ENCODE measurements at places on chromosomes 3 and 15.

- no peak for DNase-seq
Measured at GRCh38 chr15:42498212-42499068, 3.0 kb downstream of the SNAP23 start.

DNA sequence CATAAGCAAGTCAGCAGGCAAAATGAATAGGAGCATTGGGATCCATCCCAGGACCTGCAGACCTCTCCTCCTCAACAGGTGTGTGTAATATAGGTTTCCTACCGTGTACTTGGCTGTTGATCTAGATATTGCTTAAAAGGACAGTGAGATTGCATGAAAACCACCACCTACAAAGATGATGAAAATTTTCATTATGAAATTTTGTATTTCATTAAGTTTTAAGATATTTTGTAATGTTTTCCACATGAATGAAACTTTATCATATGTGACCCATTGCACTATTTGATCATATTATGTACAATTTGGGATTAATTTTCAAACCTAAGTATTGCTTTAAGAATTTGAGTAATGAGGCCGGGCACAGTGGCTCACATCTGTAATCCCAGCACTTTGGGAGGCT is 94.3 kb upstream of the TRPM1 start:
- no peak for DNase-seq

DNA sequence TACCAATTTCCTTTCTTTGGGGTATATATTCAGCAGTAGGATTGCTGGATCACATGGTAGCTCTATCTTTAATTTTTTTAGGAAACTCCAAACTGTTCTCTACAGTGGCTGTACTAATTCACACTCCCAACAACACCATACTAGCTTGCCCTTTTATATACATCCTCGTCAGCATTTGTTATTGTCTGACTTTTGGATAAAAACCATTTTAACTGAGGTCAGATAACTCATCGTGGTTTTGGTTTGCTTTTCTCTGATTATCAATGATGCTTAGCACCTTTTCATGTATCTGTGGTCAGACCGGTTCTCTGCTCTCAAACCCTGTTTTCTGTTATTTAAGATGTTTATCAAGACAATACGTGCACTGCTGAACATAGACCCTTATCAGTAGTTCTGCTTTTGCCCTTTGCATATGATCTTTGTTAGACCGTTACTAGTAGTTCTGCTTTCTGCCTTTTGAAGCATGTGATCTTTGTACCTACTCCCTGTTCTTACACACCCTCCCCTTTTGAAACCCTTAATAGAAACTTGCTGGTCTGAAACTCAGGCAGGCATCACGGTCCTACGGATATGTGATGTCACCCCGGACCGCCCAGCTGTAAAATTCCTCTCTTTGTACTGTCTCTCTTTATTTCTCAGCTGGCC is 474.3 kb downstream of the RSL24D1 start:
- DNase-seq: no peak

DNA sequence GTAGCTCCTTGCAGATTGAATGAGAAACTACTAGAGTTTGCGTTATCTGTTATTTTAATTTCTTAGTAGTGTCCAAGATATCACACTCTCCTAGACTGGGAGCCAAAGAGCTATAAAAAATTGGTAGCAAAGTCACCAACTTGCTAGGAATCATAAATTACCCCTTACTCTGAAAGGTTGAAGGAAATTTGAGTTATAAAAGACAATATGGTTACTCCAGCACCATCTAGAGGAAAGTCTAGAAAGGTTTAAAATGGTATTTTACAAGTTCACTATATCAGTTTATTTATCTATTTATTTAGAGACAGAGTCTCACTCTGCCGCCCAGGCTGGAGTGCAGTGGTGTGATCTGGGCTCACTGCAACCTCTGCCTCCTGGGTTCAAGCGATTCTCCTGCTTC is 121.6 kb downstream of the RBPMS2 start:
- DNase-seq: no peak

DNA sequence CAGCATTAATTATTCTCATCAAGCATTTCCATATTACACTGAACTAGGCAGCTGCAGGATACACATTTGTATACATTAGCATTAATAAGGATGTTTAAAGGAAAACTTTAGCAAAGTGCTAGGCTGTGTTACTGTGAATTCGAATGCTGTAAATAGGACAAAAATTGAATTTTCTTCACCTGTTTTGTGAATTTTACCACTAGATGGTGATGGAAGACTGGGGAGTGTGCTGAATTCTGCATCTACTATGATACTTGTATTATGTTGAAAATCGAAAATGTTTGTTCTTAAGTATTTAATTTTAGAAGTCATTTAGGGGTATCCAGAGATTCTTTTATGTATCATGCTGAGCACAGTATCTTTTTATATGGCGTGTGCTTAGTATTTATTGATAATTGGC is 12.3 kb upstream of the P2RY14 start:
- DNase-seq: no peak

DNA sequence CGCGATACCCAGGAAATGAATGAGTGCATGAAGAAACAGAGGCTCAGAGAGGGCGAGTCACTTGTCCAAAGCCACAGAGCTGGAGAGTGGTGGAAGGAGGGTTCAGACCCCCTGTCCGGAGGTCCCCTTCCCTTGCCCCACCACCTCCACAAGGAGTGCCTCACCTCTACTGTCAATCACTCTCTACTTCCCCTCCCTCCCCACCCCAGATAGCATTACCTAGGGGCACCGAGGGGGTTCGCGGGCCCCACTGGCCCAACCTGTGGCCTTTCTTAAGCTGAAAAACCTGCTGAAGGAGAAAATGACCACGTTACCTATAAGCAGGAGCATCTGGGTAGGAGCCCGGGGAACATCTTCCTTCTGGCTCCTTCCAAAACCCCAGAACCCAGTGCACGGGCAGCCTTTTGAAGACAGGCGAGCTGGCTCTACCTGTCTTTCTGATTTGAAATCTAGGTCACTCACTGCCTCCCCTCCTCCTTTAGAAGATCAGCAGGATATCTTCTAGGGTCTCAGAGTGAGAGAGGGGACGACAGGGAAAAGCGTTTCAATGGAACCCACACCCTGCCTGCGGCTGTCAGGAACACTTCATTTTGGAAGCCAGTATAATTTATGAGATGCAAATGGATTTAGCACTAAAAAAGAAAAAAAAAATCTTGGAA is 89.9 kb upstream of the MEF2A start:
- DNase-seq: no peak

- no peak for DNase-seq
Measured at GRCh38 chr3:155663467-155664212, 81.2 kb downstream of the PLCH1 start.

GRCh38 chr15:93501946-93502345 is 412.9 kb upstream of the RGMA start:
- no peak for DNase-seq

DNA sequence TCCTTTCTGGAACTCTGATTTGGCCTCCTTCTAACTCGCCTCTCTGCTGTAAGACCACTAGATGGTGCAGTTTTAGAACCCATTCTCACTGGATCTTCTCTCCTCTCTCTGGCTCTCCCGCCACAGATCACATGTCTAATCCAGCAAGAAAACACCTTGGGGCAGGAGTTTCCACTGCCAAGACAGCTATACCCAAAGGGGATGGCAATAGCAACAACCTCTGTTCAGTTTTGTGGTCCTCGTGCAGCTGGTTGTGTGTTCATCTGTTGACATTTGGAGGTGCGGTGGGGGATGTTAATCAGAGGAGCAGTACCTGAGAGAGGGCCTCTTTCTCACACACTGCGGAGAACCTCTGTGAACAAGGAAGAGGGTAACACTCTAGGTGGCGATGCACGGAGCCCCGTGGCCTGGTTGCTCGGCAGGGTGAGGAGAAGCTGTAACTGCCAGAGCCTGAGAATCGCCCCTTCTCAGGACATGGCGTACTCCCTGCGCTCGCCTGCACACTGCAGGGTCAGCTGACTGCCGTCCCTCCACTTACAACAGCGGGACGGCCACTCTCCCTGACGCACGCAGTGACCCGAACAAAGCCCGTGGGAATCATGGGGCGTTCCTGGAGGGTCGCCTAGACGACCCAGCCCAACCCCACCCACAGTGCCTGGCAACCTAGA is at the start of gene TEX55:
Gene TEX55 (plus strand): TSS at position 666 of the 668 bp plus-strand sequence. CDS start 25 bp downstream, outside the sequence.
- DNase-seq: no peak

DNA sequence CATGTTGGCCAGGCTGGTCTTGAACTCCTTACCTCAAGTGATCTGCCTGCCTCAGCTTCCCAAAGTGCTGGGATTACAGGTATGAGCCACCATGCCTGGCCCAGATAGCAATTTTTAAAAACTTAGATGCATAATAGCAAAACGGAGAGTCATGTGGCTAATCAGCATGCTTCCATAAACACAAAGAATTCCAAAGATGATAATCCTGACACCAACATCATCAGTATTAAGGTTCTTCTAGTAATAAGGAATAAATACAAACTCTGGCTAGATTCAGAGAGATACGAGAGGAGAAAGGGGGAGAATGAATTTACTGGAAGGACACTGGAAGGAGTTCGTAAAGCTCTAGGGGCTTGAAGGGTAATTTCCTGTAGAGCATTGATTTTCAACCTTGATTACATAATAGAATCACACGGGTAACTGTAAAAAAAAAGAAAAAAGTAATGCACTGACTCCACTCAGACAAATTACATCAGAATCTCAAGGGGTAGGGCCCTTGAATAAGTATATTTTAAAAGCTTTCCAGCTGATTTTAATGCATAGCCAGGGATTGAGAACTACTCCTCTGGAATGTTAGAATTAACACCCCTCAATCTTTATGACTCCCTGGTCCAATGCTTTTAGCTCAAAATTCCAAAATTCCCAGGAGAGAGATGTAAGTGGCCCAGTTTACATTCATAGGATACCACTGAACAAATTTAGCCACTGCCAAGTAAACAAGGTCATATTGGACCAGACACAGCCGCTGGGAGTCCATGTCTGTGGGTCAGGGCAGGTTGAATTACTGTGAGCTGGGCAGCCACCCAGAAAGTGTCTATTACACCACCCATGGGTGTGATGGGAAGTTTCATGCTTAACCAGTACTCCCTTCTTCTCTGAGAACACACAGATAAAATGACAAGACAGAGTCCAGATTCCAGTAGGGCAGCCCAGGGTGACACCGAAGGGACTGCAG is 243.9 kb downstream of the TBL1XR1 start:
- no peak for DNase-seq

GRCh38 chr3:16877505-16877904 is 7.2 kb upstream of the PLCL2 start:
- DNase-seq: no peak

- no peak for DNase-seq
Measured at GRCh38 chr3:113825090-113825489, 13.5 kb upstream of the GRAMD1C start.

- no peak for DNase-seq
Measured at GRCh38 chr15:79311901-79312553, 1.1 kb downstream of the TMED3 start.

DNA sequence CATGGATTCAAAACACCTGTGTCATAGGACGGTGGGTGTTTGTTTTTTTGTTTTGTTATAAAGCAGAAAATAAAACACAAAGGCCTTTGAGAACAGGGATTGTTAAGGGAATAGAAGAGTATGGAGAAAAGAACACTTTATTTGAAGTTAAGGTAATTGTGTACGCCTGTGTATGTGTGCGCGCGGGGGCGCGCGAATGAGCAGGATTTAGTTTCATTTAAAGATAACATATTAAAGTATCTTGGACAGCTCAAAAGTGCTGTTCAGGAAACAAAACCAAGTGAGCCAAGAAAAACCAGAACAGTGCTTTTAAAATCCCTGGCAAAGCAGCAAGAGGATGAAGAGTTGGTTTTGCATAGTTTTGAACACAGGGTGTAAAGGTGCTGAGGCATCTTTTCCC is 1.9 kb downstream of the CPNE4 start:
- no peak for DNase-seq

- DNase-seq: no peak
Measured at GRCh38 chr3:72204452-72204851, 419.5 kb upstream of the PROK2 start.

- DNase-seq: no peak
Measured at GRCh38 chr15:60972866-60973265, 256.2 kb downstream of the RORA start.

DNA sequence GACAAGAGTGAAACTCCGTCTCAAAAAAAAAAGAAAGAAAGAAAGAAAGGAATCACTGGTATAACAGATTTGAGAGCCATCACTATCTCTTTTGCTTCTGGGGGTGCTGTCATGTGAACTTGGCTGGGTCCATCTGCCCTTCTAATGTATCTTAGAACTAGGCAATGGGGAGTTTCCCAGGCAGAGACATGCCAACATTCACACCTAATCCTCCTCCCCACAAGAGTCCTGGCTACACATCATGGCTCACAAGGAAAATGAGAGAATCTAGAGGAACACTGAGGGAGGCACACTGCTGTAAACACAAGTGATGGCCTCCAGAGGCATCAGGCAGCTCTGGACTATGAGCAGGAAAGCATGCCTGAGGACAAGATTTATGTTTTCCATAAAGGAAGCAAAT is 67.8 kb upstream of the PPP2R3A start:
- DNase-seq: no peak

GRCh38 chr3:128969993-128970739 is 23.7 kb downstream of the CFAP92 start:
- peak; percentile 46 for DNase-seq

GRCh38 chr15:42503825-42504224 is 8.4 kb downstream of the SNAP23 start:
- DNase-seq: no peak

DNA sequence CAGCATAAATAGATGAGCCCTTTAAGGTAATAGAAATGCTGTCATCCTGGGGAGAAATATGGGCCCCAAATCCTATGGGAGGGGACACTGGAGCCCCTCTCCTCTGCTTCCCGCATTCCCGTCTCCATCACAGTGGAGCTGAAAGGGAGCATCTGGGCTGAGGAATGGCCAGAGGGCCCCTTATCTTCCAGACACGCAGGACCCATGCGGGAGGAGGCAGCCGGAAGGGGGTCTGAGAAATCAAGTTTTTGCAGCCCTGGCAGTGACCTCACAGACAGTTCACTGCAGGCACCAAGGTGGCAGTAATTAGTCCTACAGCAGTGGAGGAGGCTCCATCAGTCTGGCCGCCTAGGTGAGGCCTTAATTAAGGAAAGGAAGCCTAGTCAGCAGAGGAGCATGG is 80.2 kb downstream of the RAB11A start:
- no peak for DNase-seq

GRCh38 chr3:185744997-185745843 is 79.6 kb downstream of the IGF2BP2 start:
- no peak for DNase-seq

GRCh38 chr15:70545526-70545925 is 217.8 kb downstream of the UACA start:
- no peak for DNase-seq

- DNase-seq: no peak
Measured at GRCh38 chr15:83014205-83014653, 2.8 kb upstream of the C15orf40 start.

DNA sequence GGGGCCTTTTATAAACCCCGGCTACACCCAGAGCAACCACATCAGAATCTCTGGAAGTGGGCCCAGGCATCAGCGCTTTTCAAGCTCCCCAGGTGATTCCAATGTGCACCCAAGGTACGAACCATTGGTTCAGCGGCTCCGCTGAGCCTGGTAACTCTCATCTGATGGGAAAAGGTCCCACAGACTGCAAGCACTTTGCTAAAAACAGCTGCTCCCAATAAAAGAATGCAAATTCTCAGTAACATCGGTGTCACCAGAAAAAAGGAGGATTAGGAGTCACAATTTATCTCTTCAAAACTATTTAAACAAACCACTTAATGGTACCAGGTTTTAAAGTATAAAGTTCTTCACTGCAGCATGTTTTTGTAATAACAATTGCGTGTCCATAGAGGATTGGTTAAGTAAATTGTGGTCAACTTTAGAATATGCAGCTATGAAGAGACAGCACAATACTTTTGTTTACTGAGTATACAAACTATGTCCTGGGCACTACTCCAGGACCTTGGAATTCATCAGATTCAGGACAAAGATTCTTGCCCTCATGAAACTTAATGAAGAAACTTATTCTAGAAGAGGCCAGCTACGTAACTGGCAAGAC is 660.7 kb upstream of the ADAMTS9 start:
- DNase-seq: no peak
